ENCODE measurements at places on chromosomes 11 and 22. TPM values are rescaled to one million over a fixed set of nuclear protein-coding genes. Genes with fewer than 3 reads are reported as not detected.

Gene GDPD4
- not detected for total RNA-seq

Gene RAG1
- 0.07 TPM for total RNA-seq

Gene FAM111B
- total RNA-seq: 50.1 TPM

Gene OR56A3
- total RNA-seq: not detected

Gene RFPL1
- not detected for total RNA-seq

Gene CRYBB3
- not detected for total RNA-seq

Gene ETS1
- 4.1 TPM for total RNA-seq

Gene KCTD14
- 0.45 TPM for total RNA-seq

Gene MAPK1
- 139 TPM for total RNA-seq

Gene MRGPRX3
- total RNA-seq: not detected

Gene SCT
- total RNA-seq: 1.1 TPM

Gene PRRG4
- 3.8 TPM for total RNA-seq

Gene CRYAB
- 0.87 TPM for total RNA-seq

Gene TRPC6
- not detected for total RNA-seq

Gene C11orf24
- total RNA-seq: 52.3 TPM

Gene SLC39A13
- total RNA-seq: 53.3 TPM

Gene CNIH2
- 11.6 TPM for total RNA-seq

Gene C1QTNF5
- 0.31 TPM for total RNA-seq

Gene OSBP2
- total RNA-seq: 2.1 TPM

Gene MMP12
- total RNA-seq: 0.19 TPM

Gene GGTLC2
- total RNA-seq: not detected

Gene CNGA4
- not detected for total RNA-seq

Gene TMEM126B
- 80.5 TPM for total RNA-seq

Gene TENM4
- 0.68 TPM for total RNA-seq

Gene ALKBH8
- total RNA-seq: 17.0 TPM

Gene OSM
- not detected for total RNA-seq

Gene SIK3
- 71.9 TPM for total RNA-seq

Gene CCT8L2
- not detected for total RNA-seq

Gene OOSP4B
- not detected for total RNA-seq

Gene TBX1
- total RNA-seq: 4.7 TPM

Gene TEX12
- 0.41 TPM for total RNA-seq

Gene WBP2NL
- total RNA-seq: 0.24 TPM

Gene OR52M1
- total RNA-seq: not detected

Gene RPL27A
- total RNA-seq: 576 TPM

Gene APOBEC3B
- total RNA-seq: 9.0 TPM

Gene GPR83
- total RNA-seq: 0.06 TPM

Gene SIAE
- 12.0 TPM for total RNA-seq

Gene MSANTD4
- total RNA-seq: 27.7 TPM

Gene RASL10A
- total RNA-seq: 0.68 TPM

Gene LSP1
- not detected for total RNA-seq

Gene BEST1
- total RNA-seq: 8.6 TPM

Gene MS4A4E
- total RNA-seq: not detected

Gene PTGDR2
- total RNA-seq: 0.09 TPM

Gene TSPAN18
- 2.8 TPM for total RNA-seq

Gene TMEM45B
- not detected for total RNA-seq

Gene GUCD1
- total RNA-seq: 70.5 TPM

Gene MFNG
- not detected for total RNA-seq

Gene CASP12
- not detected for total RNA-seq

Gene SCUBE2
- total RNA-seq: 1.1 TPM

Gene CKAP5
- 572 TPM for total RNA-seq

Gene PTPRJ
- total RNA-seq: 11.8 TPM

Gene INS
- total RNA-seq: not detected

Gene TPH1
- 0.24 TPM for total RNA-seq
